ENCODE measurements at places on chromosomes 3 and 15. TPM values are rescaled to one million over a fixed set of nuclear protein-coding genes. Genes with fewer than 3 reads are reported as not detected.

The GUCA1C gene
- not detected for polyA plus RNA-seq

The ZCWPW2 gene
- 2.1 TPM for polyA plus RNA-seq

The CLDN16 gene
- not detected for polyA plus RNA-seq

The SPATA12 gene
- polyA plus RNA-seq: not detected

The VIPR1 gene
- polyA plus RNA-seq: not detected

The EIF4A2 gene
- polyA plus RNA-seq: 122 TPM

The CCDC174 gene
- 22.1 TPM for polyA plus RNA-seq

The SACM1L gene
- polyA plus RNA-seq: 30.6 TPM

The FOXL2NB gene
- polyA plus RNA-seq: 1.2 TPM

The GREM1 gene
- 575 TPM for polyA plus RNA-seq

The LXN gene
- 46.8 TPM for polyA plus RNA-seq

The LNP1 gene
- polyA plus RNA-seq: 1.3 TPM

The RASL12 gene
- not detected for polyA plus RNA-seq

The PRSS50 gene
- polyA plus RNA-seq: not detected

Data from GM23248 (cell line).